ENCODE measurements at places on chromosomes 16 and 17. TPM values are rescaled to one million over a fixed set of nuclear protein-coding genes. Genes with fewer than 3 reads are reported as not detected.

GRCh38 chr17:64773836-64774761 is 112.0 kb upstream of the SMURF2 start:
- DNase-seq: no peak

CENPX gene
- 40.4 TPM for polyA plus RNA-seq

- DNase-seq: no peak
Observed at GRCh38 chr17:71558901-71559300, 561.9 kb upstream of the SOX9 start.

DNA sequence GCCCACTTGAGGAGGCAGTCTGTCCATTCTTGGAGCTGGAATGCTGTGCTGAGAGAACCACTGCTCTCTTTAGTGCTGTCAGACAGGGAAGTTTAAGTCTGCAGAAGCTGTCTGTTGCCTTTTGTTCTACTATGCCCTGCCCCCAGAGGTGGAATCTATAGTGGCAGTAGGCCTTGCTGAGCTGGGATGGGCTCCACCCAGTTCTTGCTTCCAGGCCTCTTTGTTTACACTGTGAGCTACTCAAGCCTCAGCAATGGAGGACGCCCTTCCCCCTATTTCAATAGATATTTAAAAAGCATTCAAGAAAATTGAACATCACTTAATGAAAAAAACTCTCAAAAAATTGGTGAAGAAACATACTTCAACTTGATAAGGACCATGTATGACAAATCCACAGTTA is 313.5 kb downstream of the PHKB start:
- no peak for DNase-seq

DNA sequence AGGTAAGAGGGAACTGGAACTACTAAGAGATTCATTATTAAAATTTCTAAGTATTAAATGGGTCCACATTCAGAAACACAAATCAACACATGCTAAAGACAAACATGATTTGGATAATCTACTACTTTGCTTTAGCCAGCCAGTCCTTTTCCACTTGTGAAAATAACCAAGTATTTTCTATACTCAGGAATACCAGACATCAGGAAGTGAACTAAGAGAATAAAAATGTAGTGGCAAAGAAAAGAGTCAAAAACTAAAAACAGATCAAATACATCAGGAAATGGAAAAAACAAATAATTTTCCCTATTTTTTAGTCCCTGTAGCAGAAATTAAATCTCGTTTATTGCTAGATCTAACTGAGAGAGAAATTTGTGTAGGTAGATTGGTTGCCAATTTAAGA is 78.0 kb downstream of the MYO1D start:
- no peak for DNase-seq

DNA sequence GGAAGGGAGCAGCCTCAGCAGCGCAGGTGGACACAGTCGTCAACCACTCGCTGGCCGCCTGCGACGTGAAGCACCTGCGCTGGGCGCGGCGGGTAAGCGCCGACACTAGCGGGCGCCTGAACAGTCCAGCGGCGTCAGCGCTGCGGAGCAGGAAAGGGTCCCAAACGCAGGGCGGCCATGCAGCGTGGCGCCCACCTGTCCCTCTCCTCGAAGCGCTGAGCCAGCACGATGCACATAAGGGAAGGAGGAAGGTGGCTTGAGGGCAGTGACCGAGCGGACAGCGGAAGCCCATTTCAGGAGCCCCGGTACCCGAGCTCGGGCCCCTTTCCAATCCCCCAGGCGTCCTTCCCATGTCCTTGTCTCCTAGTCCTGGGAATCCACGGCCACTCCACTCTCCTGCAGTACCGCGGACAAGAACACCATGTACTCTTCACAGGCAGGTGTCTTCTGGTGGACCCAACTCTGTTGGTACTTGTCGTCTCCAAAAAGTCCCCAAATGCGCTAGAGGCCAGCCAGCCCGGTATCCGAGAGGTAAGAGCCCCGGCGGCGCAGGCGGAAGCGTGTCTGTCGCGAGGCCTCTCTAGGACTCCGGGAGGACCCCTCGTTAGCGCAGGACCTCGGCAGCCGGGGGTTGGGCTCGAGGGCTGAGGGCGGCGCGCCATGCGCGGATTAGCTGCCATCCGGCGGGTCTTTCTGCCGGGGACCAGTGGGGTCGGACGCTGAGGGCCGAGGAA is 14.4 kb downstream of the ZNF232 start:
- no peak for DNase-seq

VTN gene
- polyA plus RNA-seq: 1.9 TPM

VAC14 gene
- polyA plus RNA-seq: 30.4 TPM
